ENCODE measurements at places on chromosomes 5 and 9.

DNA sequence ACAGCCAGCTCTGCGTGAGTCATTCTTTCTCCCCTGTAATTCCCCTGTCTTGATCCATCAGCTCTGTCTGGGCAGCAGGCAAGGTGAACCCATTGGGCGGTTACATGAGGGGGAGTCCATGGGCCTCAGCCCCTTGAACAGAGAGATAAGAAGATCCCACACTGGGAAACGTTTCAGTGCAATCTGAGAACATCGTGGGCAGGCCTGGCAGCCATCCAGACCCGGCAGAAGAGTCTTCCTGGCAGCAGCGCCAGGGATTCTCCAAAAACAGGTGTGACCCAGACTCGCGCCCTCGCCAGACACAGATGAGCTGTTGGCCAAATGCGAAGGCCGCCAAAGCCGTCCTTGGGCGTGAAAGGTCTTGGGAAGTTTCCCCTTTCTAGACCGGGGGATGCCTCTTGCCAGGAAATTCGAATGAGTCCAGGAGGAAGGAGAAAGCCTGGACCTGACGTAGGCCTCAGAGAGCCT, 6.4 kb upstream of the SLC12A7 start:
- DNase-seq, result no peak

- DNase-seq, result no peak
Measured at GRCh38 chr5:87653242-87653641, 240.5 kb upstream of the CCNH start.

GRCh38 chr9:135464181-135464580, 15.4 kb upstream of the PPP1R26 start:
- no peak for DNase-seq

DNA sequence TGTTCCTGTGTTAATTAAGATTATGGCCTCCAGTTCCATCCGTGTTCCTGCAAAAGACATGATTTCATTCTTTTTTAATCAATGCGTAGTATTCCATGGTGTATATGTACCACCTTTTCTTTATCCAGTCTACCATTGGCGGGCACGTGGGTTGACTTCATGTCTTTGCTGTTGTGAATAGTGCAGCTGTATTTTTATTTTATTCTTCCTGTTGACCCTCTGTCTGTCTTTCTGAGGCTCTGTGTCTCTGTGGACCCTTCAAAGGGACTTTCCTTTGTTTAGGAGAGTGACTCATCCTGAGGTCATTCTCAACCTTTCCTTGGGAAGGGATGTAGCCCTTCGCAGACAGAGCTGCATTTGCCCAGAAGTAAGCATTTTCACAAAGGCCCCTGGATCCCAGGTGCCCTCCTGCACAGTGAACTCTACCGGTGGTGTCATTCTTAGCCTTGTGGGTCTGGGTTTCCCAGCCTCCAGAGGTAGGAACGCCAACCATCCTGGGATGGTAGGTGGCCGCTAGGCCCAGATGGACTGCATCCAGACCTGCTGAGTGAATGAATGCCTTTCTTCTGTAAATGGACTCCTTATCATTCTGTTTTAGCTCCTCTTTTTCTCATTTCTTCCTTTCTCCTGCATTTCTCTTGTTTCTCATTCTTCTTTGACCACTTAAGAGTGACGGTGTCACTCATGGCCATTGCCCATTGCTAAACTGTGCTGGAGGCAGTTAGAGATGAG, 22.4 kb downstream of the TRIO start:
- DNase-seq, result no peak

DNA sequence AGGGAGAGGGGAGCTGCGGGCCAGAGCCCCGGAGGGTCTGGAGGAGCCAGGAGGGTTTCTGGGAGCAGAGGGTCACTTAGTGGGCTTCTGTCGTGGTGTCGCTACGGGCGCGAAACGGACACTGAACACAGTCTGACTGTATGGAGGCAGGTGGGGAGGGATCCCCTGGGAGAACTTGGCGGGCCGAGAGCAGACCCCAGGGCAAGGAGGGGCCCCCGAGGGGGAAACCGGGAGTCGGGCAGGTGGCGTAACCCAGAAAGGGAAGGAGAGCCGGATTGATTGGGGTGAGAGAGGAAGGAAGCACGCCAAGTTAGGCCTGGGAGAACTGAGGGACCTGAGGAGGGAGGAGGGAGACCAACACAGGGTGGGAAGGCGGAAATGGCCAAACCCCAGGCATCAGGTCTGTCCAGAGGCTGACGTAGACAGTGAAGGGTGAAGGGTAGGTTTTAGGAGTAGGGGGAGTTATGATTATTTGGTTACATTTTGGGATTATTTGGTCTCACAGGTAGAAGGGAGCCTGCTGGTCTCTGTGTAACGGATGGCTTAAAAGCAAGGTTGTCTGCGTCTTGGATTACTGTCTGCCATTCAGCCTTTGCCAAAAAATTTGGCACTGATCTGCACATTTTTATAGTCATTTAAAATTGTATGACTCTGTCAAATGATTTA, 3.3 kb upstream of the MSMP start:
- no peak for DNase-seq
